Aorta (tissue), 5 donors: ENCODE measurements at places on chromosomes 12 and 14. TPM values are rescaled to one million over a fixed set of nuclear protein-coding genes. Genes with fewer than 3 reads are reported as not detected.

HOXC9 gene
- total RNA-seq: 9.0 TPM

EAPP gene
- total RNA-seq: 32.2 TPM

CDKN1B gene
- 56.0 TPM for total RNA-seq

PTPRB gene
- 38.3 TPM for total RNA-seq

NYNRIN gene
- 31.6 TPM for total RNA-seq

SIVA1 gene
- total RNA-seq: 74.3 TPM

FAIM2 gene
- 16.4 TPM for total RNA-seq

- DNase-seq: peak; percentile 86
Measured at GRCh38 chr14:53152887-53153701, at the start of gene DDHD1. DDHD1 (minus strand) TSS chr14:53153323; CDS start chr14:53153098, 225 bp downstream.

DNA sequence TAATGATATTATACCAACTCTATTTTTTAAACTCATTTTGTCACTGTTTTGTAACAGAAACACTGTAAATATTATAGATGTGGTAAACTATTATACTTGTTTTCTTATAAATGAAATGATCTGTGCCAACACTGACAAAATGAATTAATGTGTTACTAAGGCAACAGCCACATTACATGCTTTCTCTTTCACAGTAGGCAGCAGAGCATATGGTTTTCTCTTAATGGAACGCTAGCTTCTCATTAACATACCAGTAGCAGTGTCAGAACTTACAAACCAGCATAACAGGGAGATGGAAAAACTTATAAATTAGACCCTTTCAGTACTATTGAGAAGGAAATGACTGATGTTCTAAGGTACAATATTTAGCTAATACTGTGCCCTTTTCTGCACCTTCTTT, 398.8 kb downstream of the PRKD1 start:
- DNase-seq: no peak

DNA sequence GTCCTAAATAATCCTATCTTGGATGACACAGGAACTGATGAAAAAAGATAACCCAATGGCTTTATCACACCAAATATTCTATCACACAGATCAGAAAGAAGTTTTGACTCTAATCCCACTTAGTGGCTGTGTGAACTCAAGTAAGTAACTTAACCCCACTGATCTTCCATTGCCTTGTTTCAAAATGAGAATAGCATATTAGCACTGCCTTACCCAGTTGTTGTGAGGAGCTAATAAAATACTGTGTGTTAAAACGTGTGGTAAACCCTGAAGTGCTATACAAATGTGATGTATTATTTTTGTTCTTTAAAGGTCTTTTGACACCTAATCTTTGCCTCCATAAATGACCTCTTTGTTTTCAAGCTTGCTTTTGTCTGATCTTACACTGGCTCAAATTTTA, 60.9 kb upstream of the ARID2 start:
- no peak for DNase-seq

- DNase-seq: no peak
Measured at GRCh38 chr14:63155511-63156185, 48.6 kb upstream of the RHOJ start.

GRCh38 chr12:51160814-51161459, 12.0 kb downstream of the TFCP2 start:
- no peak for DNase-seq

DNA sequence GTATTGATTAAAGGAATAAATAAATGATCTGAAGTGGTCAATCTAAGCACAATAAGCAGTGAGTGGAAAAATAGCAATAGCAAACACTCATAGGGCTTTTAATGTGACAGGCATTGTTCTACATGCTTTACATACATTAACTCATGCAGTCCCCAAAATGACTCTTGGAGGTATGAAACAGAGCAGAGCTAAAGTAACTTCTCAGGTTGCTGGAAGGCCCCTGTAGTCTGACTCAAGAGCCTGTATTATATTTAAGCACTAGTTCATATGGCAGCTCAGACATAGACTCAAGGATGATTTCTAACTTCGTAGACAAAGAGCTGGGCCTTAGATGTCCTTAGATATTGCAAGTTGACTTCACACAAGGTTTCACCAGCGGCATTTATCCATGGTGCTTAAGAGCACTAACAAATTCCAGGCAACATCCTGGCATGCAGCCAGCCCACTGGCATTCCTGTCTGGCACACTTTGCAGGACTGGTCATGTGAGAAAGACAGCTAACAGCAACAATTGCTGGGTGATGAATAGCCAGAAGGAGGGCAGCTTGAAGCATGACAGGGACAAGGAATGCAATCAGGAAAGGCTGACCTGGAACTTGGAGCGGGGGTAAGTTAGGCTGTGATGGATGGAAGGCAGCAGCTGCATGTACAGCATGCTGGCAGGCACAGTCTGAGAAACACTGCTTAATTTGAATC, 22.9 kb upstream of the KTN1 start:
- peak; percentile 76 for DNase-seq

- DNase-seq: no peak
Measured at GRCh38 chr12:24681570-24681969, 267.3 kb downstream of the BCAT1 start.

- no peak for DNase-seq
Measured at GRCh38 chr12:132542661-132543060, 52.7 kb downstream of the FBRSL1 start.

- DNase-seq: no peak
Measured at GRCh38 chr14:21496453-21496852, 14.7 kb downstream of the METTL3 start.

- no peak for DNase-seq
Measured at GRCh38 chr12:132074216-132074615, 69.9 kb downstream of the DDX51 start.

- no peak for DNase-seq
Measured at GRCh38 chr14:29348504-29348903, 579.1 kb downstream of the PRKD1 start.

GRCh38 chr12:122013136-122013535, 8.5 kb upstream of the BCL7A start:
- no peak for DNase-seq

DNA sequence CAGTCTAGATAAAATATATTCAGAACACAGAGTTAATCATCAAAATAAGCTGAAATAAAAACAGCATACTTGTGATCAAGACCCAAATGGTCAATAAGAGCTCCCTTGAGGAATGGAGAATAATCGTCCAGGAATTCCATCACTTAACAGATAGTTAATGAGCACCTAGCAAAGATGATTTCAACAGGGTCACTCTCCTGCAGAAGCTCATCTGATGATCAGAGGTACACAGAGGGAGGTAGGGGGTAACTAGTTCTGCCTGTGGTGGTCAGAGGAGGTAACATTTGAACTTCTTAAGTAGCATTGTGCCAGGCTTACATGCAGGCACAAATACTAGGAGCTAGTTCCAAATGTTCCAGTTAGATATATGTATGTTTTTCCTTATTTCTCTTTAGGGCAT, 9.5 kb downstream of the MED13L start:
- no peak for DNase-seq

DNA sequence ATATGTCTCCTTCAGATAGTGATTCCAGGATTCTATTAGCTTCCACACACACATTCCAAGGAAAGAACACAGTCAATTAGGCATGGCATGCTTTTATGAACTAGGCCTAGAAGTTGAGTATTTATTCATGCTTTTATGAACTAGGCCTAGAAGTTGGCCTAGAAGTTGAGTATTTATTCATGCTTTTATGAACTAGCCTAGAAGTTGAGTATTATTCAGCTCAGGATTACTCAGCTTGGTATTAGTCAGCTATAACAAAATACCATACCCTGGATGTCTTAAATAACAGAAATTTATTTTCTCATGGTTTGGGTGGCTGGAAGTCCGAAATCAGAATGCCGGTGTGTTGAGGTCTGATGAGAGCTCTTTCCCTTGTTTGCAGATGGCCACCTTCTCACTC, 442.7 kb upstream of the FLRT2 start:
- DNase-seq: no peak

DNA sequence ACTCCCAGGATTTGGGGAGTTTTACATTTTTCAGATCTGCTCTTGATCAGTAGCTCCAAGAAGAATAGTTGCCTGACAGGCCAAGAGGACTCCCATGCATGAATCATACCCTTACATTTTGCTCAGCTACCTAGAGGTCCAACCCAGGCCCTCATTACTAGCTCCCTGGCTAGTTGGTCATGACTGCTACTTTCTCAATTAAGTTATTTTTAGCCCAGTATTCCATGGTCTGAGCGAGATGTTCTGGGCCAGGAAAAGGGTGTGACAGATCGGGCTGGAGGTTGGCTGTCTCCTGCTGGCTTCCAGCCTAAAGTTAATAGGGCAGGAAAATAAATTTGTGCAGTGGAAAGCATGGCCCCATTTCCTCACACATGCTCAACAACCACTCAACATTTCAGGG, 379.2 kb downstream of the GRIN2B start:
- no peak for DNase-seq

GRCh38 chr14:44657696-44658388, 150.8 kb upstream of the FSCB start:
- no peak for DNase-seq

GRCh38 chr12:19744705-19745218, 305.5 kb downstream of the AEBP2 start:
- DNase-seq: no peak

DNA sequence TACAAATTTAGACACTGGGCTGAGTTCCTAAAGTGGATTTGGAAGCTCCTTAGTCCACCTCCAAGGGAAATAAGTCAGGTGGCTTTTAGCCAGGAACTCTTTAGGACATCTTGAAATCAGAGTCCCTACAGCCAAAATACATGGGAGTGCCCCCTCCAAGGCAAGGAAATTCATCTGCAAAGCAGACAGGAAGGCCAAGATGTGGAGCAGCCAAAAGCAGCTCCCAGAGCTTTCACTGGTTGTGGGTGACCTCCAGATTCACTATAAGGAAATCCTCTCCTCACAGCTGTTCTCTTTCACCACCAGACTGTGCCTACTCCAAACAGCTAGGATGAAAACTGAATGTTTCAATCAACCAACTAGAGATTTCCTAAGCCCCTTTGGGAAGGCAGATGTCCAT, 6.6 kb downstream of the TTC9 start:
- no peak for DNase-seq

DNA sequence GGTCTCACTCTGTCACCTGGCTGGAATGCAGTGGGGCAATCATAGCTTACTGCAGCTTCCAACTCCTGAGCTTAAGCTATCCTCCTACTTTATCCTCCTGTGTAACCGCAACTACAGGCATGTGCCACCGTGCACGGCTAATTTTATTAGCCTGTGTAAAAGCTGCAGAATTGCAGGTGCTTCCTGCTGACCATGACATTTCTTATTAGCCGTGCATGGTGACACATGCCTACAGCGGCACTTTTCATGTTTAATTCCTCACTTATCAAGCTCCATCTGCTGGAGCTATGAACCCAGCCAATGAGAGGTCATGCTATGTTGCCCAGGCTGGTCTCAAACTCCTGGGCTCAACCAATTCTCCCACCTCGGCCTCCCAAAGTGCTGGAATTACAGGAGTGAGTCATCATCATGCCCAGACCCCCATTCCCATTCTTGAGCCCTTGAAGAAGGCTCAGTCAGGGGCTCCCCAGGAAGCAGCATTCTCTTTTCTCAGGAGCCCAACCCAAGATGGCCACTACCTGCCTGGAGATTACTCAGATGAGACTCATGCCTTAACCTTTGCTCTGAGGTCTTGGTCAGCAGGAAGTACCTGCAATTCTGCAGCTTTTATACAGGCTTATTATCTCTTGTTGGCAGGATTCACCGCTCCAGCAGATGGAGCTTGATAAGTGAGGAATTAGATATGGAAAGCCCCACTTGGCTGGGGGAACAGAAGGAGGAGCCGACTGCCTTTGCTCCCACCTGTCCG, 503.2 kb downstream of the MED13L start:
- no peak for DNase-seq

- no peak for DNase-seq
Measured at GRCh38 chr14:72836085-72836484, 57.8 kb downstream of the DPF3 start.

DNA sequence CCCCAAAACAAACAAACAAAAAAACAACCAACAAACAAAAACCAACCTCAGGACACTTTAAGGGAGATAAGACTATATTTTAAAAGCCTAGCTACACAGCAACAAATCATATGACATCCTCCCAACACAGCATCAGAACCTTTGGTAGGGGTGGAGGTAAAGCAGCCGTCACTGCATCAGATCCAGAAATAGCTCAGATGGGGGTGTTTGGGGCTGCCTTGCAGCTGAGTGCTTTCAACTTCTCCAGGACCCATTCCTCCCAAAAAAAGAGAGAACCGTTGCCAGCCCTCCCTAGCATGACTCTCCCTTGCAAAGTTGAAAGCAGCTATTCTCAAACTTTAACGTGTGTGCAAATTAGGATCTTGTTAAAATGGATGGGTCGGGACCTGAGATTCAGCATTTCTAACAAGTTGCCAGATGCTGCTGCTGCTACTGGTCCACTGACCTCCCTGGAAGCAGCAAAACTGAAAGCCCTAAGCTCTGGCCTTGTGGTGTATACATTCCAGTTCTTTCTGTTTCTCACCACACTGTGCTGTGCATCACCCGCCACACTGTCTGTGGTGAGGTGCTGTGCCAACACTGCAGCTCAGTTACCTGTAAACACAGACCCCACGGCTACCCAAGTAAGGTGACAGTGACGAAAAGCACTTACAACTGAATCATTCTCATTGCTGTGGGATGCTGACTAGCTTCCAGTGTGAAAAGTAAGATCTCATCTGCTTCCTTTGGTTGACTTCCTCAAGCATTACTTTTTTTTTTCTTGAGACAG, 54.0 kb downstream of the SLC38A1 start:
- no peak for DNase-seq

DNA sequence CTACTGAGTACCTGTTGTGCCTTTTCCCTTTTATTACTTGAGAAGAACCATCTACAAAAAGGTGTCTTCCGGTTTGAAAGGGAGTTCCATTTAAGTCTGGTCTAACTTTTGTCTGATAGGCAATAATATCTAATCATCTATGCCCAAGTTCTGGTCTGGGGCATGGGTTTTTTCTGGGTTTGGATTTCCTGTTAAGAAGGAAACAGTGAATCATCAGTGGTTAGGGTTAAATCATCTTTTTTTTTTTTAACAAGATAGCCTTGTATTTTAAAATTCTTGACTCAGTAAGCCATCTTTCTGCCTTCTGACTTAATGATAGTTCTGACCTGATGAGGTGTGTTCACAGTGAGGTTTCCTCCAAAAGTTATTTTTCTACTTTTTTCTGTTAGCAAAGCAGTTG, 29.3 kb upstream of the CPNE8 start:
- no peak for DNase-seq

- no peak for DNase-seq
Measured at GRCh38 chr12:55060470-55060869, 40.7 kb downstream of the NEUROD4 start.

GRCh38 chr14:70239802-70240201, 51.1 kb upstream of the SLC8A3 start:
- no peak for DNase-seq
